ENCODE measurements at places on chromosomes 11 and 22. TPM values are rescaled to one million over a fixed set of nuclear protein-coding genes. Genes with fewer than 3 reads are reported as not detected.

Gene TIGD3
- total RNA-seq: 0.29 TPM

Gene NUP50
- 49.6 TPM for total RNA-seq

Gene CCDC87
- 0.34 TPM for total RNA-seq

Gene RBFOX2
- 177 TPM for total RNA-seq

Gene BMAL1
- 26.9 TPM for total RNA-seq
